ENCODE measurements at places on chromosomes 1 and 21.

DNA sequence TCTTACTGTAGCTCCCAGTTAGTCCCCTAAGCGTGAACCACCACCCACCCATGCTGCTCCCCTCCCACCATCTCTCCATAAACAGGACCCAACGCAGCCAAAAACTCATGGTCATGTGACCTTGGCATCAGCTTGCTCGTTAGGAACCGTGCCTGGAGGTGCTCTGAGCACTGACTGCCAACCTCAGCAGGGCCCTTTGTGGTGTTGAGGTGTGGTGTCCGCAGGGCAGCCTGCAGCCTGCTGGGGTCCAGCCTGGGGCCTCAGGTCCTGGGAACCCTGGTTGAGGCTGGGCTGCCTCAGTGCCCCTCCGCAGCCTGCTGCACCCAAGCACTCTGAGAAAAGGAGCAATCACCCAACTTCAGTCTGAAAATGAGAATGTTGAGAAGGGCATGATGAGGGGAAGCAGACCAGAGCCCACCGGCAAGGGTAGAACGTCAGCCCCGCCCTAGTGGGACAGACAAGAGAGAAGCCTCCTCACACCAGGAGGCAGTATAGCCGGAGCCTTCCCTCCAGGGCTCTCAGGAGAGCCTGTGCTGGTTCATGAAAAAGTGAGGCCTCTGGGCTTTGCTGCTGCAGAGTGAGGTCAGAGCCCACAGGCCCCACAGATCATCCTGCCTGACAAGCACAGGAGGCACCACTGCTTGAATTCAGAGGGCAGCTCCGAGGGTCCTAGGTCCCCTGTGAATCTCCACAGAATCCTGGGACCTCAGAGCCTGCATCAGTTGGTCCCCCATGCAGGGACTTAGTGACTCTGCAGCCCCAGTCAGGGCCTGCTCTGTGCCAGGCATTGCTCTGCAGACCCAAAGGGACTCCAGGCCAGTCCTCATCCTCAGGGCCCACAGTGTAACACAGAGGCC lies 4.9 kb upstream of the COL6A2 start:
- peak; percentile 15 for DNase-seq

GRCh38 chr1:212132025-212132424 lies 96.5 kb downstream of the DTL start:
- DNase-seq = no peak

- no peak for DNase-seq
Measured at GRCh38 chr21:46082963-46083790, 14.7 kb upstream of the COL6A2 start.

- DNase-seq = no peak
Measured at GRCh38 chr1:9126511-9126910, 2.4 kb downstream of the GPR157 start.

- DNase-seq = no peak
Measured at GRCh38 chr21:45335761-45336534, 48.3 kb upstream of the POFUT2 start.

DNA sequence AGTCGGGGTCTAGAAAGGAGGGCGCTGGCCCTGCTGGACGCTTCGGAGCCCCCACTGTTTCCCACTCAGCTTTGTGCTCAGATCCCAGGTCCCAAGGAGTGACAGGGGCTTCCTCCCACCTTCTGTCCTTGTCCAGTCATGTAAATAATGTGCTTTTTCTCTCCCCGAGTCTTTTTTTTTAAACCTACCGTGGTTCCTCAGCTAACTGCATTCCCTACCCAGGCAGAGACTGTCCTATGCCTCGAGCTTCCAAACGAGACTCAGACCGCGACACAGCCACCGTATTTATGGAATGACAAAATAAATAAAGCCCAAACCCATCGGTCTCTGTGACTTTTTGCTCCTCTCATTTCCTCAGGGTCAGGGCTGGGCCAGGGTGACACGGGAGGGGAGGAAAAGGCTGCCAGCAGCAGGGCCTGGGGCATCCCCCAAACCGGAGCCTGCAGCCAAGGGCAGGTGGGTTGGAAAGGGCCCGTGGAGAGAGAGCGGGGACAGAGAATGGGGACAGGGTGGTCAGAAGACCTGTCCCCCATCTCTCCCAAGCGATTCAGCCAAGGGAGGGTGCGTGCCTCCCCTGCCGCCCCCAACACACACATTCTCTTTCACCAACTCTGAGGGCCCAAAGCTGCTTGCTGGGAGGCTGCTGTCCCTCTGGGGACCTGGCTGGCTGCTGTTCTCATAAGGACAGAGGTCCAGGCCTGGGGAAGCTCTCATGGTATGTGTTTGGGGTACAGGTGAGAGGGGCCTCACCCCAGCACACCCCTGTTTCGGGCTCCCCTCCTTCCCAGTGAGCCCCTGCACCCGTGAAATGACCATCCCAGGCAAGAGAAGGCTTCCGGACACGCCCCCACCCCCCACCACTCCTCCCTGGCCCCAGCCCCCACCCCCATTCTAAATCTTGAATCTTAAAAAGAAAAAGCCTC lies 55.4 kb downstream of the KCNAB2 start:
- no peak for DNase-seq

GRCh38 chr21:17139696-17140095 lies 373.1 kb upstream of the CXADR start:
- DNase-seq = peak; percentile 1

GRCh38 chr1:204227351-204227750 lies 13.6 kb upstream of the GOLT1A start:
- DNase-seq = no peak

DNA sequence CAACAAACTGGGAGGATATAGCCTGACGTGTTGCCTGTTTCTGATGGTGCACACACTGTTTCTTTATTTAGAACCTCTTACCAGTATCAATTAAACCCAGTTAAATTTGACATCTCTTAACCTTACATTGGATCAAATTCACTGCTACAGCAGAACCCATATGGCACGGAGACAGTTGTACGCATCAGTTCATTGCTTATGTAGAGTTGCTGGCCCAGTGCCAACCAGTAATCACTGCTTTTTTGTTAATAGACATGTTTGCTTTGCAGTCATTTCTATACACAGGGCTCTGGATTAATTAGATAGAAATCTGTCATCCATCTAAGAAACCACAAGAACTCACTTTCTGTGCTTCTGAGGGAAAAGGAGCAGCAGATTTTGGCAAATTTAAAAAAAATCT lies 154.0 kb downstream of the RWDD3 start:
- DNase-seq = no peak

GRCh38 chr1:180920702-180921101 lies 8.0 kb downstream of the KIAA1614 start:
- no peak for DNase-seq

GRCh38 chr1:200619894-200620272 lies 668 bp downstream of the KIF14 start:
- no peak for DNase-seq

DNA sequence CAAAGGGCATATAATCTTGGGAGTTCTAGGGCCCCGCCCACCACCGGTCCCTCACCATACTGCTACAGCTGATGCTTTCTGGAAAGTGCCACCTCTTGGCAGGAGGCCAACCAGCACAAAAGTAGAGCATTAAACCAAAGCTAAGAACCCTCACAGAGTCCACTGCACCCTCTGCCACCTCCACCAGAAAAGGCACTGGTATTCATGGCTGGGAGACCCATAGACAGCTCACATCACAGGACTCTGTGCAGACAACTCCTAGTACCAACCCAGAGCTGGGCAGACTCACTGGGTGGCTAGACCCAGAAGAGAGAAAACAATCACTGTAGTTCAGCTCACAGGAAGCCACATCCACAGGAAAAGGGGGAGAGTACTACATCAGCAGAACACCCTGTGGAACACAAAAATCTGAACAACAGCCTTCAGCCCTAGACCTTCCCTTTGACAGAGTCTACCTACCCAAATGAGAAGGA lies 10.8 kb downstream of the THEM4 start:
- DNase-seq = peak; percentile 18

GRCh38 chr1:187634940-187635339 lies 806.2 kb downstream of the PLA2G4A start:
- DNase-seq = no peak
